ENCODE measurements at places on chromosomes 3 and 15.

DNA sequence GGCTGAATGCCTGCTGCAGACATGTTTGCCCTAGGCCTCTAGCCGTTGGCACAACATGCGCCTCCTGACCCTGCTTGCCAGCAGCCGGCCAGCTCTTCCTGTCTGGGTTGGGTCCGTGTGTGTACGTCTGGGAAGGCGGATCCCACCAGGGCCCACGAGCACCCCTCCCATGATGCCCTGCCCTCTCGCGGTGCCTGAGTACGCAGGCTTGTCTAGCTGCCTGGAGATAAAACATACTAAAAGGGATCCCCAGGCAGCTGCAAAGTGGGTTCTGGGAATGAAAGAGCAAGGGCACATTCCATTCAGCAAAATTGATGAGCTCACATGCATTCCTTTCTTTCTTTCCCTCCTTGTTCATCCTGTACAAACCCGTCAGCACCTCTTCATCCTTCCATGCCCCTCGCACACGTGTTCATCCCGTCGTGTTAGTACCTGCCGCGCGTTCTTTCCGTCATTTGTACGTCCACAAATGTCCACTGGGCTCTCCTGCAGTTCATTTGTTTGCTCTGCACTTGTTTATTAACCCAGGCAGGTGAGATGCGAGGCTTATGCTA, 74.3 kb downstream of the FBLN2 start:
- no peak for DNase-seq

DNA sequence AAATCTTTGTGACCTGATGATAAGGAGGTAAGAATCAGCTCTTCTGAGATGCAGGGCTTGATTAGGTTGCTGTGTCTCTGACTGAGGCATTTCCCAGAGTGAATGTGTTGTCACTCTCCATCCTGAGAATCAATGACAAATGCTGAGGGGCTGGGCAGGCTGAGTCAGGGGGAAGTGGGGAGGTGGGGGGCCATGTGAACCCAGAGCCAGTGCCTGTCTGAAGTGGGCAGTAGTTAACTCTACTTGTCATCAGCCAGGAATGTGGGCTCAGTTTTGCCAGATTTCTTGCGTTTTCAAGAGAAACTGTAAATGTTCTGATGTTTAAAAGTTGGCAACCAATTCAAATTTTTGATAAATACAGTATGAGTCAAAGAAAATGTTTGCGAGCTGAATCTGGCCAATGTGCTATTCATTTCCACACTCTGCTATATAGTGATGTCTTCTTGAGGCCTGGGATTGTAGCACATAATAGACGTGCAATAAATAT, 3.1 kb upstream of the BNC1 start:
- DNase-seq, result no peak

DNA sequence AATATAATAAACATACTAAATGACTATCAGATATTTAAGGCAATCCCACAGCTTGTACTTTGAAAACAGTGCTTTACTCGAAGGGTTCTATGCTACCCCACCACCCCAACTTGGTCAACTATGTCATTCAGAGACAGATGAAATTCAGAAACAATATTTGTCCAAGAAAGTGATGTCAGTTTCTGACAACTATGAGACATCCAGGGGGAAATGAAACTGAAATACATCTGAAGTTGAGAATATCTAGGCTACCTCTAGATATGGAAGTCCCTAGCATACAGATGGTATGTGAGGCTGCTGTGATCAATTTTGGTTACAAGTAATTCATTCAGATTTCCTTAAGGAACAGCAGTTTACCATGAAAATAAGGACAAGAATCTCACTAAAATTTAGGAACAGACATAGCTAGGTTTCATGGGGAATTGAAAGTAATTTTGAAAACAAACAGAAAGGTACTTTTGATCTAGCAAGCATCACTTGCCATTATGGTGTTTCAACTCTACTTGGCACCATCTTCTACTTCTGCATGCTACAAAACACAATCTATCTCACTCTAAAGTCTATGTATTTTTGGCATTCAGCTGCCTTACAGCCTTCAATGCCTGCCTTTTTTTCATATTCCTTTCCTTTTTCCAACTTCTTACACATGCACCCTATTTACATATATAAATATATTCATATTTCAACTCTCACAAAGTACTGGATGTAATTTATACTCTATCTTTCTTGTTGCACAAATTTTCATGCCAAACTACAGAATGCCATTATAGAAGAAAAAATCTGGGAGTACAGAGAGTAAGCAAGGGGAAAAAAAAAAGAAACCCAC, 21.7 kb downstream of the ATG3 start:
- DNase-seq, result no peak

DNA sequence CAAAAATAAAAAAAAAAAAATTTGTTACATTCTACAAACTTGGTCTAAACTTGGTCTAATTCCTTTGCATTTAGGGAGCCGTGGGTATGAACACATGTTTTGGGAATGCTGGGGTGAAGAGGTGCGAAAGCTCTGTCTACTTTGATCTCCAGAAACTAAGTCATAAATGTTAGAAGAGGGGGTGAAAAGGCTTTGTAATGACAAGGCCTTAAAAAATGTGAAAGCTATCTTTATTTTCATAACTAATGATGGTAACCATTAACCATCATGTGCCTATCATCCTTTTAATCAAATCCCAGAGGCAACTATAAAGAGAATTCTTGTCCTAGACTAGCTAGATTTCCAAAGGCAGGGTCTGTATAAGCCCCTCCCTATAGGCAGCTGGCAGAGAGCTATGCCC, 60.9 kb downstream of the PRICKLE2 start:
- no peak for DNase-seq

GRCh38 chr3:43411429-43411828, 125.1 kb downstream of the SNRK start:
- no peak for DNase-seq

GRCh38 chr15:40146037-40146436, 14.8 kb upstream of the BUB1B start:
- no peak for DNase-seq
